ENCODE measurements at places on chromosomes 3 and 15.
A peak's percentile ranks its signal among the peaks of the same experiment; 100 is the strongest.

DNA sequence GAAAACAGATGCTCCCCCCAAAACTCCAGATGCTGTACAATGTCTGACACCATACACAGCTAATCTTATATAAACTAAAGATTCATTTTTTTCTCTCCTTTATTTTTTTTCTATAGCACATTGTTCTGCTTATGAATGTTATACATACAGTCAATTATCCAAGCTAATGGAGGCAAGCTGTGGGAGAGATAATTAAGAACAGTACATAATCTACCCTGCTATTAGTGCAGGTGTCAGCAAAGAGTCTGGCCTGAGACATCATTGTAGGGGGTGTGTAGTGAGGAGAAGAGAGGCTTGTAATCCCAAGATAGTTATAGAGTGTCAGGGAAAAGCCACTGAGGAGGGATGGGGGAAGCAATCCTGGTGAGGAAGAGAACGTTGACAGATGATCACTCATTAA lies 25.4 kb upstream of the CHMP2B start:
- DNase-seq: no peak

DNA sequence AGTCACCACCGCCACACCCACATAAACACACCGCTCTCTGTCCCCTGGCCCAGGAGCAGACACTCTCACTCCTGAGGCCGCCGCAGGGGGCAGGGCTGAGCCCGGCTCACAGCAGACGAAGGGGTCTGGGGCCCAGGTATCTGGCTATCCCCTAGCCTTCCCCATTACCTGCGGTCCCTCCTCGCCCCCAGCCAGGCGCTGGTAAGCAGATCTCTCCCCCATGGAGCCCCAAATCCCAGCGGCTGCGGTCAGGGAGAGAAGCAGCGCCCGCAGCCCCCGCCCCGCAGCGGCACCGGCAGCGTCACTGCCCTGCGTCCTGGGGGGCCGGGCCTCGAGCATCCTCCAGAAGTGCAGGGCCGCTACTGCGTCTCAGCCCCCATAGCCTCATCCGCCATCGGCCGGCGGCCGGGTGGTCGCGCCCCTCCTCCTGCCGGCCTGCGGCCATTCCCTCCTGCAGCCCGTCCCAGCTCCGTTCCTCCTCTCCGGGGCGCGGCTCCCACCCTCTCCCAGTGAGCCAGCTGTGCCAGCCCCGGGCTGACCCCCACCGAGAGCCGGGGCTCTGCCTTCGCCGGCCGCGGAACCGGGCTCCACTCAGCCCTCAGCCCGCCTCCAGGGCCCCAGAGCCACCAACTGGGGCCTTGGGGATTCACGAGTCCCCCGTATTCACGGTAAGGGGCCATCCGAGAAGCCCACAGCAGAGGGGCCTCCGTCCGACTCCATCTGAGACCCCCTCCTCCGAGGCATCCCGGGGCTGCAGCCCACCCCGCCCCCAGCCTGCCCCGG lies 13.1 kb downstream of the TNK2 start:
- peak; percentile 71 for DNase-seq

DNA sequence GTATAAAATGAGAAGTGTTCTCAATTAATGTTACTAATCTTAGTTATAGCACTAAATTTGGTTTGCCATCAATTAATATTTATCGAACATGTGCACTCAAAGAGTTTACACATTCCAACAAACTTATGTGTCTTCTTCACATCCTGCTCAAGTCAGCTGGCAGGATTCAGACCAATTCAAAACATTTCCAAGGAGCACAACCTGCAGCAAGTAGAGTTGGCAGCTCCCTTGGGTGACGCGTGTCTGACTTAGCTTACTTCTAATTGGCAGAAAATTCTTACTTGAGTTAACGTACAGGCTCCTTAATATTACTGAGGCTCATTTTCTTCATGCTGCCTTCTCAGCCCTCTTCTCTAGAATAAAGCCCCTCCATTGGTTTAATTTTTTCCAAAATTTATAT lies 110.4 kb upstream of the PFN2 start:
- no peak for DNase-seq

GRCh38 chr15:92603743-92604470 lies 51.7 kb downstream of the FAM174B start:
- DNase-seq: no peak

- DNase-seq: no peak
These were observed 4.2 kb upstream of the DAPK2 start for GRCh38 chr15:64050281-64051092.

- DNase-seq: no peak
These were observed 165.6 kb downstream of the LPP start for GRCh38 chr3:188319569-188319968.

GRCh38 chr3:79421273-79421672 lies 346.5 kb downstream of the ROBO1 start:
- no peak for DNase-seq

GRCh38 chr15:94576889-94577533 lies 345.6 kb downstream of the MCTP2 start:
- DNase-seq: peak; percentile 15

GRCh38 chr3:191966556-191966955 lies 505.6 kb downstream of the PYDC2 start:
- no peak for DNase-seq
